ENCODE measurements at places on chromosomes 6 and 20. TPM values are rescaled to one million over a fixed set of nuclear protein-coding genes. Genes with fewer than 3 reads are reported as not detected.

GRCh38 chr6:149990661-149991471, 27.1 kb downstream of the ULBP1 start:
- H3K4me1 ChIP-seq, result peaks cover 17% of the 10 kb centered on the region
- H3K4me3 ChIP-seq, result peak overlapping the region; percentile 64
- H3K27me3 ChIP-seq, result no peaks in the 10 kb centered on the region
- no peaks in the 10 kb centered on the region for H3K36me3 ChIP-seq

- H3K36me3 ChIP-seq, result no peaks in the 10 kb centered on the region
- no peak for DNase-seq
- H3K4me3 ChIP-seq, result no peak overlapping the region
- H3K4me1 ChIP-seq, result no peaks in the 10 kb centered on the region
- no peak overlapping the region for H3K27ac ChIP-seq
Observed at GRCh38 chr20:14643146-14643545, 305.7 kb upstream of the FLRT3 start.

ATP6V1G2 gene
- total RNA-seq, result 34.9 TPM

GRCh38 chr6:6695625-6696276, 107.2 kb downstream of the LY86 start:
- H3K27me3 ChIP-seq, result no peaks in the 10 kb centered on the region

ULBP2 gene
- total RNA-seq, result 0.76 TPM

- no peak for DNase-seq
- H3K27me3 ChIP-seq, result no peaks in the 10 kb centered on the region
- H3K4me3 ChIP-seq, result no peak overlapping the region
- no peak overlapping the region for H3K27ac ChIP-seq
Observed at GRCh38 chr6:144460327-144461095, 175.4 kb downstream of the UTRN start.

HTR1B gene
- total RNA-seq, result not detected

NHSL1 gene
- 2.6 TPM for total RNA-seq

GRCh38 chr6:155227046-155227445, 36.8 kb upstream of the CLDN20 start:
- no peak overlapping the region for H3K4me3 ChIP-seq
- no peak overlapping the region for H3K27ac ChIP-seq
- DNase-seq, result no peak

Data from Karpas-422 (cell line).